ENCODE measurements at places on chromosomes 13 and 19.

DNA sequence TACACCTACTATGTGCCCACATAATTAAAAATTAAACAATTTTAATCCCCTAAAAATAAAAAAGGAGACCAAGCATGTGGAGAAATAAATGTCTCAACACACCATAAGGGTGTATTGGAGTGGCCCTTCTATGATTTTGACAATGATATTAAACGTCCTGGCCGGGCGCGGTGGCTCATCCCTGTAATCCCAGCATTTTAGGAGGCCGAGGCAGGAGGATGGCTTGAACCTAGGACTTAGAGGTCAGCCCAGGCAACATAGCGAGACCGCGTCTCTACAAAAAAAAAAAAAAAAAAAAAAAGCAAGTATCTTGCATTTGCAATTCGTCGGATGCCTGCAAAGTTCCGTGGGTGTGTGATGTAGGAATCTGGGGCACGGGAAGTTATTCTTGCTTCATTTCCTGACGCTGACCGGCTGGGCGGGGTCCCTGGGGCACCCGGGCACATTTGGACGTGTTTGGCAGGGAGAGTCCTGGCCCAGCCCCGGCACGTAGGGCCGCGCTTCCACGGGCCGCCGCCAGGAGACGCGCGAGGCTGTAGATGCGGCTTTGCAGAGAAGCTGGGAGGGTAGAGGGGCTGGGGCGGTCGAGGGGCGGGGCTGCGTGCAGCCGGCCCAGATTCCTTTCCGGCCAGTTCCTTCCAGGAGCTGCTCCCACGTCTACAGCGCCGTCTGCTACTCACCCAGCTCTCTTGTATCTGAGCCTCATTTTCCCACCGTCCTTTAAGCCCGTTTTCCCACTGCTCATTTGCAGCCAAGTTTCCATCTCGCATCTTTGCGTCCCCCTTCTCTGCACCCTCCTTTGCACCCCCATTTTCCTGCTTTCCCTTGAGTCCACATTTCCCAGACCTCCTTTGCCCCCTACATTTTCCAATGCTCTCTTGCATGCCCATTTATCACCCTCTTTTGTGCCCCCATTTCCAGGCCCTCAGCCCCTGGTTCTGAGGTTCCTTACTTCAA is 2.2 kb upstream of the TSPAN16 start:
- DNase-seq = peak; percentile 43

DNA sequence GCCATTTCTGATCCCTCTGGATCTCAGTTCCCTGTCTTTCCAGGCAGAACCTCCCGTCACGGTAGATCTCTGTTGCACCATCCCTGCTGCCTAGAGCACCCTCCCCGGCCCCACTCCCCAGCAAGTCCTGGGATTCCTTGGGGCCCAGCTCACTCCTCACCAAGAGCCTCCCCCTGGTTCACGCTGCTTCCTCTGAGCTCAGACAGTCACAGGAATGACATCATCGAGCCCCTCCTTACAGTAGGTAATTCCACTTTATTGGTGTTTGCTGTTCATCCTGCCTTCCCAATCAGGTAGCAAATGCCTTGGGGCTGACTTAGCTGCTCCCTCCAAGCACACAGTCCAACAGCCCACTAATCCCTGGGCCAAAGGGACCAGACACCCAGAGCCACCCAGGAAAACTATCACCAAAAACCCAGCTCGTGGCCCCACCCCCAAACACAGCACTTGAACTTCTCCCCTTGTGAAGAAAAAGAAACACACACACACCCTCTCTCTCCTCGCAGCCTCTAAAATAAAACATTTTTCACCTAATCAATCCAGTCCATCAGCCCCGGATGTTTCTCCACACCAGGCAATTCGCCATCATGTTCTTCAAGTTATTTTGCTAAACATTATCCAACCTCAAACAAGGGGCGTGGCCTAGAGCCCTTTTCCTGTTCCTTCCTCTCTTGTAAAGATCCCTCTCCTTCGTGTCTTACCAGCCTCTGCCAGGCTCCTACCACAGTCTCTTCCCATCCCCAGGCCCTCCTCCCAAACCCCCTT is 2.5 kb downstream of the NAPA start:
- no peak for DNase-seq

GRCh38 chr13:111484141-111484925 is 163.9 kb downstream of the TEX29 start:
- DNase-seq = no peak

GRCh38 chr19:3184847-3185460 is 776 bp upstream of the NCLN start:
- no peak for DNase-seq

DNA sequence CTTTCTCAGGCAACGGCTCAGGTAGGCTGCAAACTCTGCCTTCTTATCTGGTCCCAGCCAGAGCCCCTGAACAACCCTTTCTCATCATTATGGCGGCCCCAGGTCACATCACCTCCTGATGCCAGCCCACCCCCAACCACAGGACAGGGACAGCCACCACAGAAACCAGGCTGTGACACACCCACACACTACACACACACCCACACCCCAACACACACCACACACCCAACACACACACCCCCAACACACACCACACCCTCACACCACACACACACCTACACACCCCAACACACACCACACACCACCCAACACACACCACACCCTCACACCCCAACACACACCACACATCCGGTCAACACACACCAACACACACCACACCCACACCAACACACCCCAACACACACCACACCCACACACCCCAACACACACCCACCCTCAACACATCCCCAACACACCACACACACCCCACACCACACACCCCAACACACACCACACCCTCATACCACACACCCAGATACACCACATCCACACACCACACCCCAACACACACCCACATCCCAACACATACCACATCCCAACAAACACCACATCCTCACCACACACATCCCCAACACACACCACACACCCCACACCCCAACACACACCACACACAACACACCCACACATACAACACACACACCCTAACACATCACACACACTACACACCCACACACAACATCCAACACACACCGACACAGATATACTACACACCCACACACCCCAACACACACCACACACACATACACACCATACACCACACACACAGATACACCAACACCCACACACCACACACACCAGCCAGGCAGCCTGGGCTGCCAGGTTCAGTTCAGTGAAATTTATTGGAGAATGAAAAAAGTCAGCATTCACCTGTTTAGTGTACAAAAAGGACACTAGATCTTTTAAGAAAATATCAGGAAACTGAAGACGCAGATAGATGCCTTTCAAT is 4.2 kb upstream of the ISYNA1 start:
- DNase-seq = no peak

DNA sequence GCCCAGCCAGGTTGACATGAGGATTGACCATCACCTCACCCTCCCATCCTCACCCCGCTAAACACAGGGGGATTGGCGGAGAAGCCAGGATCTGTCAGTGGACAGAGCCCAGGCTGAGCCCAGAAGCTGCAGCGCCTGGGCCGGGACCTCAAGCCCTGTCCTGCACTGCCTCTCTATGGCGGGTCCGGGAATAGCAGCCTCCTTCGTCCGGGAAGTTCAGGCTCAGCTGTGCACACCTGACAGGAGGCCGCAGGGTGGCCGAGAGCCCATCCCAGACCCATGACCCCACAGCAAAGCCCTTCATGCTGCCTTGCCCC is 67.8 kb downstream of the SPACA7 start:
- DNase-seq = no peak

DNA sequence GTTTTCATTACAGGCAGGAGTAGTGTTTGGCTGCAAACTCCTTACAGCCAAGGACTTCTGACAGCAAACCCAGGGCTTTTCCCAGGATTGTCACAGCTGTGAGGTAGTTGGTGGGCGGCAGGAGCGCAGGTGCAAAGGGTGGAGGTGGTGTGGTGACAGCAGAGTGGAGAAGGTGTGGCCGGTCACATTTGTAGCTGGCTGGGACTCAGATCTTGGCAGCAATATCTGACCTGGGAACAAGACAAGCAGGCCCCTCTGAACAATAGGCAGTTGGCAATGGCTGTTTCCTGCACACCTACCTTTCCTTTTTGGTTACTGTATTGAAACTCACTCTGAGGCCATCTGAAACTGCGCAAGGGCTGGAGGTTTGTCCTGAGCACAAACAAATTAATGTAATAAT is 327.3 kb downstream of the COG6 start:
- no peak for DNase-seq

GRCh38 chr19:13963603-13964105 is 11.3 kb downstream of the DCAF15 start:
- DNase-seq = no peak

DNA sequence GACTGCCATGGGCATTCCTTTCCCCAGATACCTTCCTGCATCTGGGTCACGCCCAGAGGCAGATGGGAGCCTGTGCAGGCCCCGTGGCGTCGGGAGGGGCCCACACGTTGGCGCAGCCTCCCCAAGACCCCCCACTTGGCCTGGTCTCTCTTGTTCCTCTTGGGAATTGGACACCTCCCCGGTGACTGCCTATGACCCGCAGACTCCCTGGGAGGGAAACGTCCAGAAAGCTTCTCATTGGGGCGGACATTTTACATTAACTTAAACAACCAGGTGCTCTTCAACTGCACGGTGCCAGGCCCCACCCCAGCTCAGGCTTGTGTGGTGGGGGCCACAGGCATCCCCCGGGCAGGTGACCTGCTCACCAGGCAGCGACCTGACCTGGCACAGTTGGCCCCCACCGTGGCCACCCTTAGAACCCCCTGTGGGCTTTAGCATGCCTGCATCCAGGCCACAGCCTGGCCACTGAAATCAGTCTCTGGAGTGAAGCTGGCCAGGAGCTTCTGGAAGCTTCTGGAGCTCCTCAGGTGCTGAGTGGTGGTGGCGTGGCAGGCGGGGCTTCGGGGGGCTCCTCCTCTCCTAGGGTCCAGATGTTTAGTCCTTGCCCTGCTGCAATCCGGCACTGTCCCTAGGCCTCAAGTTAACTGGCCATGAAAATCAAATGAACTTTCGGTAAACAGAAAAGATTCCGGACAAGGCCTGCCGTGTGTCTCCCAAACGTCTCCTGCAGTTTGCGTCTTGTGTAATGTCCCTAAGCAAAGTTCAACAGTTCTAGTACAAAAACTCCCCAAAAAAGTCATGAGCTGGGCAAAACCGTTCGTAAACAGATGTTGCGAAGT is 8.5 kb upstream of the PROZ start:
- DNase-seq = no peak

DNA sequence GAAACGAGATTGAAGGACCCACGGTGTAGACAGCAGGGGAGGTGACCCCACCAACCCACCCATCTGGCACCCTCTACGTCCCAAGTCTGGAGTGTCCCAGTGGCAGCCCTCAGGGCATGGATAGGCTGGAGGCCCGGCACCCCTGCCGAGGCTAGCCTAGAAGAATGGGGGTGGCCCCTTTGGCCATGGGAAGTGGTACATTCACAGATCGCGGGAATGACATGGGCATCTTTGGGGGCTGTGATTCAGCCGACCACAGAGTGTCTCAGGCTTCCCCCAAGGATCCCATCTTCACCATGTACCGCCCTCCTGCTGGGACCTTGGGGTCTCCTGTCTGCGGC is 11.3 kb upstream of the MKNK2 start:
- no peak for DNase-seq

DNA sequence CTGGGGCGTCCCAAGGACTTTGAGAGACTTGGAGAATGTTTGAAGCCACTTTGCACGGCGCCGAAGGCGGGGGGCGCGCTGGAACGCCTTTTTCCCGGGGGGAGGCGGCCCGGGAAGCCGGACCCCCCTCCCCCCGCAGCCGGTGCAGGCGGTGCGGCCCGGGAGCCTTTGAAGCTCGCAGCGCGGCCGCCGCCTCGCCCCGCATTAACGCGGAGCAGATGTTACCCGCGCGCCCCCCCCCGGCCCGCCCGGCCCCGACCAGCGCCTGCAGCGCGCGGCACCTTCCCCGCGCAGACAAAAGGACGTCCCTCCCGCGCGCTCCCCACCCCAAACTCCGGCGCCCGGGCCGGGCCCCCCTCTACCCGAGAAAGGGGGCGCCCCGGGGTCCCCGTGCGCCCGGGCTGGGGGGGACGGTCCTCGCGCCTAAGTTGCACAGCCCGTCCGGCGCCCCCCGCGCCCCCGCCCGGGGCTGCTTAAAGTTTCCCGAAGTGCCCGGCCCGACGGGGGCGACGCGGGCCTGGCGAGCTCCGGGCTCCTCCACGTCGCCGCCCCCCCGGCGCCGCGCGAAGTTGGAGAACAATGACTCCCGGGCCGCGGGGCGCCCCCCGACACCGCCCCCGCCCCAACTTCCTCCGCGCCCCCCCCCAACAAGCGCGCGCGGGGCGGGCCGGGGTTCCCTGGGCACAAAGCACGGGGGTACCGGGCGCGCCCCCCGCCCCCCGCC is 685 bp downstream of the TCF3 start:
- no peak for DNase-seq

GRCh38 chr19:4088975-4089374 is 22.3 kb upstream of the ZBTB7A start:
- no peak for DNase-seq

GRCh38 chr19:58566989-58567388 is 6.1 kb downstream of the MZF1 start:
- DNase-seq = no peak

- peak; percentile 41 for DNase-seq
Observed at GRCh38 chr19:15264061-15264932, 32.0 kb upstream of the EPHX3 start.

GRCh38 chr19:30504272-30504671 is 132.1 kb downstream of the ZNF536 start:
- no peak for DNase-seq

GRCh38 chr19:54905421-54905802 is 536 bp upstream of the NCR1 start:
- no peak for DNase-seq

GRCh38 chr19:32890841-32891240 is 21.3 kb upstream of the SLC7A9 start:
- no peak for DNase-seq

- no peak for DNase-seq
Observed at GRCh38 chr13:73767747-73768315, 366.4 kb downstream of the KLF12 start.

GRCh38 chr13:96935901-96936300 is 58.4 kb downstream of the OXGR1 start:
- DNase-seq = no peak
